Retinal pigment epithelial cell (primary cell): ENCODE measurements at places on chromosomes 6 and 20.
A peak's percentile ranks its signal among the peaks of the same experiment; 100 is the strongest.

GRCh38 chr6:64254558-64254957, 619.0 kb downstream of the PHF3 start:
- no peak for DNase-seq

DNA sequence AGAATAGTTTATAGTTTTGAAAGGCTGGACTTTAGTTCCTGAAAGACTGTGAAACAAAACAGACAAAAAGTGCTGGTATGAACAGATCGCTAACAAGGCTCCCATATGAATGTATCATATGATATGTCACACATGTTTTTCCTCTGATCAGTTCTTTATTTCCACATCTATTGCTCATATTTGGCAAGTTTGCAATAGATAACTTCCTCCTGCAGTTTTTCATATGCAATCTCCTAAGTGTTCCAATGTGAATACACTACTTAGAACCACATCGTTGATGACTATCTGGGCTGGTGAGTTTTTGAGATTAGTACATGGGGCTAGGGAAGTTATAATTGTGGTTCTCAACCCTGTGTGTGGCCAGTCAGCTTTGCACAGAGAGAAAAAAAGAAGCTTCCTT, 23.1 kb downstream of the CRYBG1 start:
- no peak for DNase-seq

DNA sequence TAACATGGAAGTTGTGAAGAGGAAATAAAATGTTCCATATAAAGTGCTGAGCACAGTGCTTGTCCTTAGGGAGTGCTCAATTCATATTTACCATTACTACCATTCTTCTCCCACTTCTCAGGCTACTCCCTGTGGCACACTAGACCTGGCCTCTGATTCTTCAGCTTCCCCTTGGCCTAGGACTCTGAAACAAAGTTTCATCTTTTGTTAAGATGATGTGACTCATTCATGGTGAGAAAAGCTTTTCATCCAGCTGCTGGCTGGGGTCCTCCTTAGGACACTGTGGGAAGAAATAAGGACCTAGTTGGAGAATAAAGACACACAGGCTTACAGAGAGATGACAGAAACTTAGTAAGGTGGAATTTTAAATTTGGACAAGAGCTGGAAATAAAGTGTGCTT, 314.8 kb downstream of the CDC5L start:
- no peak for DNase-seq

DNA sequence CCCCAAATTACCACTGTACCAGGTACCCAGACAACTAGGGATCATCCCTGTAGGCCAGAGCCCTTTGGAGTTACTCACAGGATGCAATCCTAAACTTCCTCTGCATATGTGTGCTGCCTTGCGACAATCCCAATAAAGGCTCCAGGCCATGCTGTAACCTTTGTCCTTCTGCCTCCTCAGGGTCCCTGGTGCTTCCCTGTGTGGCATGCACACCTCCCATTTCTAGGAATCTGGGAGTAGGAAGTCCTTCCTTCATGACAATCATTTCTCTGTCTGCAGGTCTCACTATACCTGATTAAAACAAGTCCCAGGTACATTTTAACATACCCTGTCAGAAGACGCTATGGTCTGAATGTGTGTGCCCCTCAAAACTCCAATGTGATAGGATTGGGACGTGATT, 37.0 kb upstream of the MCUR1 start:
- DNase-seq: no peak

DNA sequence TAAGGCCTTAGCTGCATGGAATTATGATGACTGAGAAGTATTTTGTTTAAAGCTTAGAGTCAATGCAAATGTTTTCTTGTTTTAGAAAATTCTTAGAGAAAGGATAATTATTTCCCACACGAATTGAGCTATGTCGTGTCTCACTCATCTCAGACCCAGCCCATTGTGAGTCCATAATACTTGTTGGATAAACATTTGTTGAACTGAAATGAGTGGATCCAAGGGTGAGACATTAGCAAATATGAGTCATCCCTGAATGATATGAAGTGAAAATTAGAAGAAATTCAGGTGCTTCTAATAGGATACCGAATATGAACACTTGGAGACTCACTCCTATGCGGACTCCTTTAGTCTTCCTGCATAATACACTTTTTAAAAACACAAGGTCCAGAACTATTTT, 41.6 kb upstream of the ARMC2 start:
- no peak for DNase-seq

DNA sequence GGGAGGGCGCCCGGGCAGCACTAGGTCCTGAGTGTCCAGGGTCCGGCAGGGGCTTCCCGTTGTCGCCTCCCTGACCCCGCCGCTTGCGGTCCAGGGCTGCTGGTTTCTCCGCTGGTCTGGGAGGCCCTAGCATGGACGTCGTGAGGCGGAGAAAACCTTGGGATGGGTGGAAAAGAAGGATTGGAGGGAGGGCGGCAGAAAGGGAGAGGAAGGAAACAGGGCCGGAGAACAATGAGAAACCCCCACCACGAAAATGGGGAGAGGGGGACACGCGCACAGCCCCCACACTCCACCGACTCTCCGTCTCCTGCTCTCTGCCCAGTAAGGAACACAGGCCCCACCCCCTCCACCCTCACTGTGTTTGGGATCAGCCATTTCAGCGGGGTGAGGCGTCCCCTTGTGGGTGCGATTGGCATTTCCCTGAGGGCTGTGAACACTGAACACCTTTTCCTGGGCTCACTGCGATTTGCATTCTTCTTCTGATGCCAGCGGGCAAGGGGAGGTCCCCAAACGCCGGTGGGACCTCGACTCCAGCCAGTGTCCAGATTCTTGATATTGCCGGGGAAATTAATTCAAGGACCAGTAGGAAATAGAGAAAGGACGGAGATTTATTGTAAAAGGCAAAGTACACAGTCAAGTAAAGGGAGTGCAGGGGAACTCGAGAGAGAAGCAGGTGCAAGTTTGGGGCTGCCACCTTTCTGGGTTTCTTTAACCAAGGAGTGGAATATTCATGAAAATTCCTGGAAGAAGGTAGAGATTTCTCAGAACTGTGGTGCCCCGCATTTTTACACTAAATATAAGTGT, 3.3 kb upstream of the RAET1G start:
- peak; percentile 18 for DNase-seq

DNA sequence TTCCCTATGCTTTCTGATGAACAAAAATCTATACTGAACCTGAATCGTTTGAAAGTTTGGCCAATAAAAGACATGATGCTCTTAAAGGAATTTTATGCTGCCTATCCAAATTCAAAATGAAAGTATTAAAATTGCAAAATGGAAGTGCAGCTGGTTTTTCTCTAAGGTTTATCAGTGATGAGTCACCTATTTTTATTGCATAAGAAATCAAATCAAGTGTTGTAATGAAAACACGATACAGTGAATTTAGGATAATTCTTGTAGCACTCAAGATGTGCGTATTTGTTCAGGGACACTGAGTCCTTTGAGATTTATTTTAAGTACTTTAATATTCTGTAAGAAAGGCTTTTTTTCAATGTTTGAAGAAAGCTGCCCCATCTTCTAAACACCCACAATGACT, 409.5 kb downstream of the ADGRB3 start:
- DNase-seq: no peak

GRCh38 chr6:38404355-38404754, 235.4 kb downstream of the BTBD9 start:
- no peak for DNase-seq

DNA sequence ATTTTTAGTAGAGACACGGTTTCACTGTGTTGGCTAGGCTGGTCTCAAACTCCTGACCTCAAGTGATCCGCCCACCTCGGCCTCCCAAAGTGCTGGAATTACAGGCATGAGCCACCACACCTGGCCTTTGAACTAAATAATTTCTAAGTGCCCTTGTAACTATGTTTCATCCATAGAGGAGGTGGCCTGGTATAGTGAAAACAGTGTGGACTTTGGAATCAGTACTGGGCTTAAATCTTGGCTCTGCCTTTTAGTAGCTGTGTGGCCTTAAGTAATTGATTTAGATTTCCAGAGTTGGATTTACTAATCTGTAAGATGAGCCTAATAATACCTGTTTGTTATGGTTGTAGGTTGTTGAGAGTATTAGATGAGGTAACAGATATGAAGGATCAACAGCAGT, 14.2 kb upstream of the TGM3 start:
- no peak for DNase-seq

DNA sequence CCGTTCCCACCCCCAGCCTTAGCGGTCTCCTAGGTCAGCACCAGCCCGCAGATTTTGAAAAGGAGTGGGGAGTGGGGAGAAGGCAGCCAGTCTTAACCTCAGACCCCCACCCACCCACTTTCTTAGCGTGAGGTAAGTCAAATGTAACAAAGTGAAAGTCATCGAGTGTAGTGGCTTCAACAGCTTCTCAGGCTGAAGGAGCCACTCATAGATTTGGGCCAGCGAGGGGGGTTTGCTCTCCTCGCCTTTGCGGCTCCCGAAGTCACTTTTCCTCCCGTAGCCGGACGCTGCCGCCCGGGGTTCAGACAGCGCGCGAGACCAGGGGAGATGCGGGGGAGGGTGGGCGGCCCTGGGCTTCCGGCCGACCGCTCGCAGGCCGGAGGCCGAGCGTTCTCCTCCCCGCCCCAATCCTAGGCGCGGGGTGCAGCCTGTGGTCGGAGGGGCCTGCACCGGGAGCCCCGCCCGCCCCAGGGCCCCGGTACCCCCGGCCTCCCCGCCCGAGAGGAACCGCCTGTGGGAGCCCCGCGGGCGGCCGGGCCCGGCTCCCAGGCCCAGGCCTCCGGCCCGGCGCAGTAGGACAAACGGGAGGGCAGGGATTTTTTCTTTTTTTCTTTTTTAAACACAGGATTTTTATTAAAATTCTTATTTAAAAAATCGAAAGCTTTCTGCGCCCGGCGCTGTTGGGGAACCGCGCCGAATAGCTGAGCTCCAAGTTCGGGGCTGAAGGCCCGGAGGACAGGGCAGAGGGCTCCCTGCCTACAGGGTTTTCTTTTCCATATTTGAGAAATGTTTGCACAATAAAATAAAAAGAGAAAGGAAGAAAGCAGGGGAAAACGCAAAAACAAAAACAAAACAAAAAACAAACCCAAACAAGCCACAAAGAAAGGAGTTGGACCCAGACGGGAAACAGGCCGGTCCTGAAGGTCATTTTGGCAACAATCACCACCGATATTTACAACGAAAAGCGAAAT, 3.2 kb downstream of the NKX2-2 start:
- DNase-seq: no peak

DNA sequence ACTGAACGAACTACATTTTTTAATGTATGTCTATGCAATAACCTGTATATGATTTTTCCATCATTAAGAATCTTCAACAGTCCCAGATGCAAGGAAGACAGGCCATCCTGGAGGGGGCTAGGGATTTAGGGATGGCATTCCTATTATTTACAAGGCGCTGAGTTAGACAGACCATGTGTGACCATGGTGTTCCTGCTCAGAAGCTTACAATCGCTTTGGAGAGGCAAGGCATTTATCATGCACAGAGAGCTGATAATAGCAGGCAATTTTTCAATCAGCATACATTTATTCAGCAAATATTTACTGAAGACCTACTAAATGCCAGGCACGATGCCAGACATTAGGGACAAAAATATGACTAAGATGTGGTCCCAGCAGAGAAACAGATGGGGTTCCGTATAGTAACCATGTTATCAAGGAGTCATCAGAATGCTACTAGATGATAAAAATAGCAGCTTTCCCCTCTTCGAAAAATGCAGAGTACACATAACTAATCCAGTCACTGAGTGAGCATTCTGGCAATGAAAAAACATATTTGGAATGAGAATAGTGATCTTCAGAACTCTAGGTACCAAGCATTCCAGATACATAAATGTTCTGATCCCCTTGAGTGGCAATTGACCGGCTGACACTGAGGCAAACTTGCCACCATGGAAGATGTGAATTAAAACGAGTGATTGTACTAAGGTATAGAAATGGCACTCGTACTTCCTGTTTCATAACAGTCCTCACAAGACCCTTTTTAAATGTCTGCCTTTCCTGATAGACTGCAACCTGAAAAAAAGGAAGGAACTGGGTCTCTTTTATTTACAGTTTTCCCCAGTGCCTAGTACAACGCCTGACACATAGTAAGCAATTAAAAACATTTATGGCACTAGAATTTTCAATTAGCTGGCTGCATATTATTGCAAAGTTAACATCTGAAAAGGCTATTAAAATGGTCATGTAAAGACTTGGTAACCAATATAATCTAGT, 135.7 kb downstream of the ATXN1 start:
- DNase-seq: no peak

- no peak for DNase-seq
Measured at GRCh38 chr6:106163446-106163965, 77.4 kb downstream of the PRDM1 start.

GRCh38 chr6:7107578-7108195, at the start of gene RREB1:
TSS of gene RREB1 (plus strand) at chr6:7107961. CDS start at chr6:7181912, 73,951 bp downstream.
- DNase-seq: no peak

GRCh38 chr6:75657327-75657726, 55.6 kb downstream of the SENP6 start:
- no peak for DNase-seq

- no peak for DNase-seq
Measured at GRCh38 chr6:40809627-40810026, 222.5 kb upstream of the LRFN2 start.

- DNase-seq: no peak
Measured at GRCh38 chr6:33128318-33128717, 52.5 kb downstream of the HLA-DPB1 start.

- peak; percentile 30 for DNase-seq
Measured at GRCh38 chr6:32087574-32088486, 21.3 kb downstream of the TNXB start.

DNA sequence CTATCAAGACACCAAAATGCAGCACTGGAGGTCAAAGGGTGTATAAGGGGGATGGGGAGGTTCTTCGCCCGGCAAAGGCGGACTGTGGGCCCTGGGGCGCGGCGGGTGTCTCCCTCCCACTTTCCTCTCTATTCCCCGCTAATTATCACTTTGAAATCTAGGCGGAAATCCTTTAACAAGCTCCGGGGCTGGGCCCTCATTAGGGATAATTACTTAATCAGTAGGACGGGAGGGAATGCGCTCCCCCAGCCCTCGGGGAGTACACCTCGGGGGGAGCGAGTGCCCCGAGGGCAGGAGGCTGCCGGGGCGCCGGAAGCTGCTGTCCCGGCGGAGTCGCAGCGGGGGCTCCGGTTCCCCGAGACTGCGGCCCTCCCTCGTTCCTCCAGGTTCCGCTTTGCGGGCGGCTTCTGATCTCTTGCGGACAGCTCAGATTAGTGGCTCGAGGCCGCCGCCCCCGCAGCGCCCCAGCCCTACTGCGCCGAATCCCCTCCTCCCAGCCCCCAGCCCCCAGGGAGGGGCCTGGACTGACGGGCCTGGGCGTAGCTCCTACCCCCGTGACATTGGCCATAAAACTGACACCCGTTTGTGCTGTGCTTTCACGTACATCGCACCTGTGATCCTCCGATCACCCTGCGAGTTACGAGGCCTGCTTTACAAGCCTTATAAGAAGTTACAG, 14.7 kb downstream of the MUCL3 start:
- DNase-seq: no peak
